Right lung (tissue), 10 donors: ENCODE measurements at places on chromosomes 4 and X. TPM values are rescaled to one million over a fixed set of nuclear protein-coding genes. Genes with fewer than 3 reads are reported as not detected.

DNA sequence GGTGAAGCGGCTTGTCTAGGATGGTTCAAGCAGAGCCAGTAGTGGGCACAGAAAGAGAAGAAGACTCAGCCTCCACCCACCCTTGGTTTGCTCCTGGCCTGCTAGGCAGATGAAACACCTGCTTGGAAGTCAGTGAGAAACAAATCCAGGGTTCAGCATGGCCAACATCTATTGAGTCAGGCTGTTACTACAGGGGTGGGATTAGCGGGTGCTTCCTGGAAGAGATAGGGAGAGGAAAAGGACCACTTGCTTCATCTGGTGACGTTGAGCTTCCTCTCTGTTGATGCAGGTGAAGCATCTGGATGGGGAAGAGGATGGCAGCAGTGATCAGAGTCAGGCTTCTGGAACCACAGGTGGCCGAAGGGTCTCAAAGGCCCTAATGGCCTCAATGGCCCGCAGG, 3.0 kb downstream of the MAGED2 start:
- no peak for DNase-seq

Gene GPM6B
- polyA plus RNA-seq = 23.0 TPM

GRCh38 chr4:139791681-139792080, 126.1 kb downstream of the MGST2 start:
- DNase-seq = no peak

GRCh38 chrX:47586043-47586787, 4.0 kb downstream of the TIMP1 start:
- no peak for DNase-seq

DNA sequence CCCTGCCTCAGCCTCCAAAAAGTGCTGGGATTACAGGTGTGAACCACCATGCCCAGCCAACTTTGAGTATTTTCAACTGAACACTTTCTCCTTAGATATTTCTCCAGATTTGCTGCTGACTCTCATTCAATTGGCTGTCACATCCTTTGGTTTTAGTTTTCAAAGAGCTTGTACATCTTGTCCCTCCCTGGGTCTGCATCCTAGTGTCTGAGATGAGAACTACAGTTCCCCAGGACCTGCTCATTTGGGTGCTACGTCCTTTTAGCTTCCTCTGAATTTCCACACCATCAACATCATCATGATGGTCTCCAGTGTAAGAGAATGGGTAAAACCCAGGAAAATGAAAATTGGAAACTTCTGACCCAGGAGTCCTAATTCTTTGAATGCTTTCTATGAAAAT, 312.9 kb downstream of the NLGN4X start:
- no peak for DNase-seq

Gene CRLF2
- 0.09 TPM for polyA plus RNA-seq

DNA sequence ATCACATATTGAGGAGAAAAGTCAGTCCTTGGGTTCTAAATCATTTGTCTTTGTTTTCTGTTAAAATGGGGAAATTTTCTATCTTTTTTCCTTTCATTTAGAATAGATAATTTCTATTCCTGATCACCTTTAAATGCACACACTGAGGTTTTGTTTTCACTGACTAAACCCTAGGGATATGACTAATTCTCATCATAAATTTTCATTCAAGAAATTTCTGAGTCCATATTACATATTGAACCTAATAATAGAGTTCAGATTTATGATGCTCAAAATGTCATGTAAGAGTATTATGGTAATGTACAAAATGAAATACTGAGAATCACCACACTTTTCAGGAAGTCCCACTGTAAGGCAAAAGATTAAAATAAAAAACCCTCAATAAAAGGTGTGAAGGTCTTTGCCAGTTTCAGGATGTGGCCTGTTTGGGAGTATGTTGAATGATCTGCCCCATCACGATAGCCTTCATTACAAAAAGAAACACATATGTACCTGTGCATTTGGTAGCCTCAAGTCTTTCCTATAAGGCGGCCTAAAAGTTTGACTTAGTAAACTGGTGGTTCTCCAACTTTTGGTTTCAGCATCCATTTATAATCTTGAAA, 49.4 kb downstream of the LEF1 start:
- no peak for DNase-seq

Gene COX7B2
- polyA plus RNA-seq = not detected

GRCh38 chr4:185904381-185904780, 92.4 kb upstream of the SORBS2 start:
- no peak for DNase-seq

- DNase-seq = no peak
Observed at GRCh38 chrX:10926891-10927290, 184.2 kb upstream of the HCCS start.

DNA sequence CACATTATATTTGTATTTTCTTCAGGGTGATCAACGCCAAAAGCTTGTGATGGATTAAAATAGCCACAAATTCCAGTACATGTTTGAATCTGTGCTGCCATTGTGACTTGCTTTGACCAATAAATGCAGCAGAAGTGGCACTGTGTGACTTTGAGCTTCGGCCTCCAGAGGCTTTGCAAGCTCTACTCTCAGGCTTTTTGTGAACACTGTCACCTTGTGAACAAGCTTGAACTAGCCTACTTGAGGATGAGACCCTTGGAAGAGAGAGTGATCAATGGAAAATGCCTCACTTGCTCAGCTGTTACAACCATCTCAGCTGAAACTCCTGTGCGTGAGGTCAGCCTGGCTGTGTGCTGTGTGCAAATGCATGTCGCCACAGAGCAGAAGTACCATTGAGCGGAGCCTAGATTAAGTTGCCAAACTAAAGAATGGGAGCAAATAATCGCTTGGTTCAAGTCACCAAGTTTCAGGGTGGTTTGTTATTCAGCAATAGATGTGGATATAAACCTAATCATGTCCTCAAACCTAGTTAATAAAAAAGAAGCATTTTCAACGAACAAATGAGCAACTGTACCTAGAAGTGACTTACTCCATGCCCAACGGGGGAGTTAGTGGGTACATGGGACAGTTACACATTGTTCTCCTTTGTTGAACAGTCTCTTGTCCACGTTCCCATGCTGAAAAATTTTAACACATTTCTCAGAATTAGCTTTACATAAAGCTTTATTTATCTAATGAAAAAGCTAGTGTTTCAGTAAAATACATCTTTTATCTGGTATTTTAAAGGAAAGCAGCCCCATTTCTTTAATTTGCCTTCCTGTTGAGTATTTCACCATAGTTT, 23.5 kb downstream of the NOA1 start:
- DNase-seq = no peak

DNA sequence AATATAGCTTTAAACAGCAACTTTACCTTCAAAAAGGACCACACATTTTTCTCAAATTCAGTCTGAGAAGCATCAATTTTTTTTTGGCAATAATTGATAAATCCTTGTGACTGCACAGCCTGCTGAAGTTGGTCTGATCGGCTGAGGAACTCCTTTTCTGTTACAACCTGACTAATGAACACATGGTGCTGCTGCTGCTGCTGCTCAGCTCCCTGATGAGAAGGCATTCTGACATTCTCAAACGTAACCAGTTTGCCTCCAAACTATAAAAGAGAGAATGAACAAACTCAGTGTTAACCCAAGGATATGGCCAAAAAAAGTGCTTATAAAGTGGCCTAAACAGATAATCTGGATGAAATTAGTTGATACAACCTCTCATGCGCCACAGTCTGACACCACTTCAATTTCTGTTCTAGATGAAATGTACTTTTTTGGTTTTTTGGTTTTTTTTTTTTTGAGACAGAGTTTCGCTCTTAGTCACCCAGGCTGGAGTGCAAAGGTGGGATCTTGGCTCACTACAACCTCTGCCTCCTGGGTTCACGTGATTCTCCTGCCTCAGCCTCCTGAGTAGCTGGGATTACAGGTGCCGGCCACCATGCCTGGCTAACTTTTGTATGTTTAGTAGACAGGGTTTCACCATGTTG, 26.5 kb downstream of the SEC31A start:
- DNase-seq = no peak

- no peak for DNase-seq
Observed at GRCh38 chrX:9195199-9195880, 161.4 kb upstream of the FAM9B start.

DNA sequence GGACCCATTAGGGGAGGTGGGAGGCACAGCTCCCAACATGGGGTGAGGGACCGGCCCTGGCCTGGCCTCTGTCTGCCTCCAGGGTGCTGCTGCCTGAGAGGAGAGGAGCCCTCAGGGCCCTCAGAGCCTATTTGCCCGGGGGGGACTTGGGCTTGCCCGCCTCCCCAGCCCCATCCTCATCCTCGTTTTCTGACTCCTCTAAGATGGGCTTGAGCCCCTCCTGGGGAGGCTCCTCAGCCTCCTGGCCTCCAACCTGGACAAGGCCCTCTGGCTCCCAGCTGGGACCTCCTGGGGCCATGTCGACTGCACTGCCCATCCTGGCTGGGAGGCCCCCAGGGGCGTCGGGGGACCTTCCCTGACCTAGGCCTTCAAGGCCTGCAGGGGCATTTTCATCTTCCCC, 2.8 kb downstream of the PNMA6F start:
- DNase-seq = no peak

Gene FRAS1
- polyA plus RNA-seq = 45.6 TPM

Gene IBSP
- 0.08 TPM for polyA plus RNA-seq

Gene FATE1
- 0.36 TPM for polyA plus RNA-seq

Gene TLR10
- 1.1 TPM for polyA plus RNA-seq

DNA sequence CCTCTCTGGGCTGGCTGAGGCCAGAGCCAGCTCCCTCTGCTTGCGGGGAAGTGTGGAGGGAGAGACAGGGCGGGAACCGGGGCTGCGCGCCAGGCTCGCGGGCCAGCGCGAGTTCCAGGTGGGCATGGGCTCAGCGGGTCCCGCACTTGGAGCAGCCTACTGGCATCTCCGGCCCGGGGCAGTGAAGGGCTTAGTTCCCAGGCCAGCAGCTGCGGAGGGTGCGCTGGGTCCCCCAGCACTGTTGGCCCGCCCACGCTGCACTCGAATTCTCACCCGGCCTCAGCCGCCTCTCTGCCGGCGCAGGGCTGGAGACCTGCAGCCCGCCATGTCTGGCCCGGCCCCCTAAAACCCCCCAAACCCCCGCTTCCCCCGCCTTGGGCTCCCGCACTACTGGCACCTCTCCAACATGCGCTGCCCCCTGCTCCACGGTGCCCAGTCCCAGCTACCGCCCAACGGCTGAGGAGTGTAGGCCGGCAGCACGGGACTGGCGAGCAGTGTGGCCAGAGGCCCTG, 33.8 kb upstream of the FAT4 start:
- no peak for DNase-seq

Gene SORBS2
- 36.8 TPM for polyA plus RNA-seq

GRCh38 chrX:49282647-49283011, 13.0 kb downstream of the PPP1R3F start:
- DNase-seq = no peak

DNA sequence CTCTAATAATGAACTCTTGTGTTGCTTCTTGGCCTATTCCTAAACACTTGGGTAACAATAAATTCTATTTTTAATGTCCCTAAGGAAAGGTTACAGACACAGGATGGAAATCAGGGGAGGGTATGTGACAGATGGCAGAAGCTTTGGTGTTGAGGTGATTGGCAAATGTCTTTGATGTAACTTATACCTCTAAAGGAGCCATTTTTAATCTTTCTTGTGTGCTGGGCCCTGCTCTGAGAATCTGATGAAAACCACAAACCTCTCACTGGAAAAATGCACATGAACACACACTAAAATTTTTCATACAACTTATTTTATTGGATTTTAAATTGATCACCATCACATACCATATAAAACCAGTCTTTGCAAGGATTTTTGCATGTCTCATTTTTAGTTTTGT, 17.7 kb downstream of the FRYL start:
- DNase-seq = no peak

DNA sequence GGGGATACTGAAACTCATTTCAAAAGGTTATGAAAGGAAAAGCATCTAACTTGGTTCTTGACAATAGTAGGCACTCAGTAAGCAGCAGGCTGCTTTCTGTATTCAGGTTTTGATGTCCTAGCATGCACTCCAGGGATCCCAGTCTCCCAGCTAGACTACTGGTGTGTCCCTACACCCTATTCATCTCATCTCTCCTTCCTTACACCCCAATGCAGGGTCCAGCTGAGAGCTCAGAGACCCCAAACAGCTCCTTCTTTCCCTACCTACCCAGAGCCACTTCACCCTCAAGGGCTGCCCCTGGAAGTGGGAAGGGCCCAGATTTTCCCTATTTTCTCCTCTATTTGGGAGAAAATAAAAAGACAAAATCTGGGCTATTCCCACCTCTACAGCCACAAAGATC, 1.6 kb upstream of the EFNB1 start:
- DNase-seq = no peak

Gene FMR1
- 83.2 TPM for polyA plus RNA-seq

Gene UNC5C
- 39.3 TPM for polyA plus RNA-seq

- no peak for DNase-seq
Observed at GRCh38 chr4:43275779-43276178, 383.3 kb downstream of the GRXCR1 start.

Gene GIMD1
- polyA plus RNA-seq = not detected

DNA sequence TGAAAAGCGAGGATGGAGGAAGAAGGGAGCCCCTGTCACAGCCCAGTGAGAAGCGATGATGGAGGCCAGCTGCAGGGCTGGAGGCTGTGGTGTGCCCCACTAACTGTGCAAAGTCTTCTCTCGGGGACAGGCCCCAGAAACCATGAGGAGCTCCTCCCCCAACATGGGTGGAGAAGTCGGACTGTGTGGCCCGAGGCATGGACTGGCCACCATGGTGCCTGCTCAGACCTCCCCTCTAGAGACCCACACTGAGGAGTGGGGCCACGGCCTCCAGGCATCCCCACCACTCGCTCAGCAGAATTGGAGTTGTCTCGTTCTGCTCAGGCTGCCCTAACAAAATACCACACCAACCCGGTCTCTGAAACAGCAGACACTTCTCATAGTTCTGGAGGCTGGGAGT, 12.2 kb upstream of the PDE6B start:
- no peak for DNase-seq

DNA sequence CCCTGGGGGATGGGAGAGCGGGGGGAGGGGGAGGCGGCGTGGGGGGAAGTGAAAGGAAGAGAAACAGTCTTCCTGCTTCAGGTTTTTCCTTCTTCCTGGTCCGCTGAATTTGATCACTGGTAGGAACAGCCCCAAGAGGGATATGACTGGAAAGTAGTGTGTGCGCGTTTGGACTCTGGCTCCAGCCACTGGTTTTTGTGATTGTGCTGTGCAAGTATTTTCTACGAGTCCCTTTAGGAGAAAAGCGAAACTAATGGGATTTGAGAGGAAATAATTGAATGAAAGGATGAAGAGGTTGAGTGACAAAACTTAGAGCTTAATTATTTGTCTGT, 836 bp downstream of the PRRG1 start:
- DNase-seq = no peak

Gene SEL1L3
- 136 TPM for polyA plus RNA-seq

Gene PNMA6A
- 3.2 TPM for polyA plus RNA-seq

DNA sequence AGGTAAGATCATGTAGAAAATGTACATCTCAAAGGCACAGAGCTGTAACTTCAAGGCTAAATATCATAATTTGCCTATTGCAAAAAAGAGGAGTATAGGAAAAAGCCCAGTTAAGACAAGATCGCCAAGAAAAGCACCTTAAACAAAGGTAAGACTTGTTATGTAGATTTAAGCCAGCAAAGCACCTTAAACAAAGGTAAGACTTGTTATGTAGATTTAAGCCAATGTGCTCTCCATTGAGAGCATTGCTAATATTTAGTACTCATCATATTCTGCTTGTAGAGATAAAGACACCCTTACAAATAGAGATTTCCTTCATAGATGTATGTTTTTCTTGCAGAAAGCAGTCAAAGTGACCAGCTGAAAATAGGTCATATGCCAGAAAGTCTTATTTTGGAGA, 115.8 kb downstream of the ADAM29 start:
- no peak for DNase-seq
